ENCODE measurements at places on chromosomes 1 and 21.

GRCh38 chr21:26840912-26841311 lies 4.3 kb downstream of the ADAMTS1 start:
- H3K4me3 ChIP-seq: no peak overlapping the region
- no peak overlapping the region for H3K27ac ChIP-seq
- no peak for DNase-seq
- H3K27me3 ChIP-seq: peaks cover 52% of the 10 kb centered on the region
- peaks cover 14% of the 10 kb centered on the region for H3K4me1 ChIP-seq
- H3K36me3 ChIP-seq: no peaks in the 10 kb centered on the region

DNA sequence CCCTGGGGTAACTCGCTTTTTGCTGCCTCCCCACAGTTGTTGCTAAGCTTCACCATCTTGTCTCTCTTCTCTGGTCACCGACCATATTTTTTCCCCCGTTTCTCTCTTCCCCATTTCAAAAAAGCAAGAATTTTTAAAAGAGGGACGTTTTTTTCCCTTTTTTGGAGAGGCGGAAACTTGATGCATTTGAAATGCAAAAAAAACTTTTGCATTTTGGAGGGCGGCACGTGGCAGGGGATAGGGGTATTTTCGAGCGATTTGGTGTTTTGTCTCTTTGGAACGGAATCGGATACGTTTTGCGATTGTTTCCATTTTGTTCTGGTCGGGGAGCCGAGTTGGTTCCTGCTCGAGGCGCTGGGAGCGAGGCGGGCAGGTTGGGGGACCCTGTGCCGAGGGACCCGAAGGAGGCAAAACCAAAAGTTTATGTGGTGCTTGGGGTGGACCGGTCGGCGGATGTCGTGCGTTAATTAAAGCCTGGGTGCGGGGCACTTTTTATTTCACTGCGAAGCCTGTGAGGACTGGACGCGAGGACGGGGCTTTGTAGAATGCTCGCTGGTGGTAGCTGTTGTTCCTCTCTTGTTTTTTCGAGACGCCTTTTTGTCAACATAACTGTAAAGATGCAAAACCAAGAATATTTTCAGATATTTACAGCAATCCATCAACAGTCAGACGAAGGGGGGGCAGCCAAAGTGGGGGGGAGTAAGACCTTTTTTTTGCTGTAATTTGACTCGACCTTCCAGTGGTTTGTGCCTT lies 884 bp downstream of the H3-3A start:
- H3K36me3 ChIP-seq: peaks cover 46% of the 10 kb centered on the region
- H3K4me1 ChIP-seq: peaks cover 41% of the 10 kb centered on the region
- H3K27ac ChIP-seq: peak overlapping the region; percentile 100
- H3K4me3 ChIP-seq: peak overlapping the region; percentile 97

- no peak overlapping the region for H3K4me3 ChIP-seq
- H3K27ac ChIP-seq: no peak overlapping the region
- H3K4me1 ChIP-seq: no peaks in the 10 kb centered on the region
- no peak for DNase-seq
- H3K27me3 ChIP-seq: no peaks in the 10 kb centered on the region
Measured at GRCh38 chr1:215226757-215227156, 144.2 kb downstream of the KCNK2 start.

GRCh38 chr1:193960040-193960439 lies 773.6 kb upstream of the B3GALT2 start:
- no peak for DNase-seq
- H3K4me1 ChIP-seq: no peaks in the 10 kb centered on the region
- H3K36me3 ChIP-seq: no peaks in the 10 kb centered on the region
- H3K27ac ChIP-seq: no peak overlapping the region
- H3K27me3 ChIP-seq: no peaks in the 10 kb centered on the region

DNA sequence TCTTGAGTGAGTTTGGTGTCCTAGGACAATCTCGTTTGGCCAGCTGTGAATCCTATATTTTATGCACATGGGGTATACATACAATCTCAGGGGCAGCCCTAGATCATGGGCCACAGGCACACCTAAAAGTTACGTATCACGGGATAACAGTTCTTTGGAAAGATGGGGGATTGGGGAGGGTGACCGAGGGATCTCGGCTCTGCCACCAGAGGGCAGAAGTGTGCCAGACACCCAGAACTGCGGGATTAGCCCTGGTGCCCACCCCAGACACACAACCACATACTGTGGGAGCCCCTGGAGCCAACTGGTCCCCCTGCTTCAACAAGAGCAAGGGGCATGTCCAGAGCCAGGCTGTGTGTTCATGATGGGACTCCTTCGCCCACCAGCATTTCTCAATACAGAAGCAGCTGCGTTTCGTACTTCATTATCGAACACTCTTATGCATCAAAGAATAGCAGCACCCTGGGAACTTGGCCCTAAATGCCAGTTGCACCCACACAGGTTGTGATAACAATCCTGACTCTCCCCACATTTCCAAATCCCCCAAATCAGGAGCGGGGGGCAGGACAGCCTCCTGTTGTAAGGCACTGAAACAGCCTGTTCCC lies 37.4 kb downstream of the TMCO4 start:
- no peaks in the 10 kb centered on the region for H3K27me3 ChIP-seq
- DNase-seq: peak; percentile 62
- H3K27ac ChIP-seq: no peak overlapping the region
- no peak overlapping the region for H3K4me3 ChIP-seq
- peaks cover 5% of the 10 kb centered on the region for H3K36me3 ChIP-seq

- no peak for DNase-seq
- H3K27me3 ChIP-seq: peaks cover 10% of the 10 kb centered on the region
- no peaks in the 10 kb centered on the region for H3K4me1 ChIP-seq
- no peaks in the 10 kb centered on the region for H3K36me3 ChIP-seq
- H3K4me3 ChIP-seq: no peak overlapping the region
Measured at GRCh38 chr1:22689505-22689904, 21.1 kb upstream of the EPHB2 start.

DNA sequence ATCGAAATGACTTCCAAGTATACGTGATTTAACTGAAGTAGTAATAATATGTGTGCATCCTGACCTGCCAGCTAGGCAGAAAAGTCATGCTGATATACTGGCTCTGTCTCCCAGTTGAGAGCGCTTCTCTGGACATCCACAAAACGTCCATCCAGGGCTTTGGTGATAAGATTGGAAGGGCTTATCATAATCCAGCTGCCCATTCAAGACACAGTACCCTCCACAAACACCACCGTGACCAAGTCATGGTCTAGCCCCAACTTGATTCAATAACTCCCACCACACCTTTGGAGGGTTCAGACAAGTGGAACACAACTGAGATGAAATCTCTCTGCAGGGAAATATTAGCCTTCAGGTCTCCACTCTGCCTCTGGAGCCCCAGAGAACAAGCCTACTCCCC lies 76.2 kb downstream of the CD46 start:
- H3K27me3 ChIP-seq: no peaks in the 10 kb centered on the region
- peaks cover 95% of the 10 kb centered on the region for H3K4me1 ChIP-seq
- no peak overlapping the region for H3K4me3 ChIP-seq
- H3K36me3 ChIP-seq: peaks cover 20% of the 10 kb centered on the region
- peak overlapping the region; percentile 45 for H3K27ac ChIP-seq
- DNase-seq: no peak

DNA sequence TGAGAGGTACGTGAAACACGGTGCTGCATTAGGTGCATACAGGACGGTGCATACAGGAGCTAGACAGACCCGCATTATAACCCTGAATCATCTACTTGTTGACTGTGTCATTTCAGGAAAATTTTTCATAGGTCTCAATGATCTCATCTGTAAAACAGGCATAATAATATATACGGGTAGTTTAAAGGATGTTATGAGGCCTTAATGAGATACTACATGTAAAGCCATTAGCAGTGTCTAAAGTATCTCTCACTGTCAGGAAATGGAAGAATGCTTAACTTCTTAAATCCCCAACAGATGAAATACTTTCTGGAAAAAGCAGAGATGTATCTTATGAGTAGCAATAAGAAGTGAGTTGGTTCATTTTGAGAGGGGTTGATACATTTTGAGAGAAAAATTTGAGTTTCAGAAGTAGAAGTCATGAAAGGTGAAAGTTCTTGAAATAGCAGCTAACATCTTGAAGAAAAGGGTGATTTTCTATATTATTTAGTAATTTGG lies 669.6 kb downstream of the PTPRC start:
- peak; percentile 5 for DNase-seq
- H3K4me3 ChIP-seq: no peak overlapping the region
- peaks cover 25% of the 10 kb centered on the region for H3K27me3 ChIP-seq
- H3K4me1 ChIP-seq: peaks cover 44% of the 10 kb centered on the region

GRCh38 chr1:76713535-76713934 lies 153.7 kb upstream of the ST6GALNAC5 start:
- peaks cover 8% of the 10 kb centered on the region for H3K27me3 ChIP-seq
- no peaks in the 10 kb centered on the region for H3K36me3 ChIP-seq
- no peak overlapping the region for H3K27ac ChIP-seq

GRCh38 chr1:95197616-95198252 lies 36.3 kb upstream of the RWDD3 start:
- no peaks in the 10 kb centered on the region for H3K36me3 ChIP-seq
- no peaks in the 10 kb centered on the region for H3K4me1 ChIP-seq
- no peak overlapping the region for H3K4me3 ChIP-seq
- DNase-seq: no peak
- peaks cover 6% of the 10 kb centered on the region for H3K27me3 ChIP-seq
- no peak overlapping the region for H3K27ac ChIP-seq

GRCh38 chr1:17224434-17224833 lies 19.5 kb downstream of the PADI1 start:
- H3K27me3 ChIP-seq: no peaks in the 10 kb centered on the region
- DNase-seq: no peak
- H3K36me3 ChIP-seq: no peaks in the 10 kb centered on the region
- H3K27ac ChIP-seq: no peak overlapping the region

DNA sequence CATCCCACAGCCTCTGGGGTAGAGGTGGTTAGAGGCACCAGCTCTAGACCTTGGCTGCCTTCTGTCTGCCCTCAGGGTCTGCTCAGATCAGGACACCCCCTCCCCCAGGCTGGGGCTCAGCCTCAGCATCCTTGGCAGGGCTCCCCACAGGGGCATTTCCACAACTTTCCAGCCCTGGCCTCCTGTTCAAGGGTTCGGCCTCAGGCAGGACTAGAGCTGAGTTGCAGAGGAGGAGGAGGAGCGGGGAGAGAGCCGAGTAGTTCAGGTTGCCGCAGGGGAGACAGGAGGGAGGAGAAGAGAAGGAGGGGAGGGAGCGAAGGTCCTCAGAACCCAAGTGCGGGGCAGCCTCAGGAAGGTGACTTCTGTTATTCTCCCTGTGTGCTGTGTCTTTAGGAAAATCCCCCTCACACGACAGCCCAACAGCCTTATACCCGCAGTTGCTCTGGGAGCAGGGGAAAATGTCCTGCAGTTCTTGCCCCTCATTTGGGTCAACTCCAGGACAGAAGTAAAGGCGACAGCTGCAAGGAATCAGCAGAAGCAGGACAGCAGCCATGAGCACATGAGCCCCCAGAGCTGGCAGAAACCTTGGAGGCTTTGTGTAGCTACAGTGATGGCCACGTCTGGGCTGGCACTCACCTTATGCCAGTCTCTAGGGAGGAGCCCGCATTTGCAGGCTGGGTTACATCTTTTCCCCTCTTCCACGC lies 46.5 kb upstream of the TENT5B start:
- no peak overlapping the region for H3K4me3 ChIP-seq
- no peaks in the 10 kb centered on the region for H3K36me3 ChIP-seq
- no peaks in the 10 kb centered on the region for H3K4me1 ChIP-seq
- no peak overlapping the region for H3K27ac ChIP-seq

DNA sequence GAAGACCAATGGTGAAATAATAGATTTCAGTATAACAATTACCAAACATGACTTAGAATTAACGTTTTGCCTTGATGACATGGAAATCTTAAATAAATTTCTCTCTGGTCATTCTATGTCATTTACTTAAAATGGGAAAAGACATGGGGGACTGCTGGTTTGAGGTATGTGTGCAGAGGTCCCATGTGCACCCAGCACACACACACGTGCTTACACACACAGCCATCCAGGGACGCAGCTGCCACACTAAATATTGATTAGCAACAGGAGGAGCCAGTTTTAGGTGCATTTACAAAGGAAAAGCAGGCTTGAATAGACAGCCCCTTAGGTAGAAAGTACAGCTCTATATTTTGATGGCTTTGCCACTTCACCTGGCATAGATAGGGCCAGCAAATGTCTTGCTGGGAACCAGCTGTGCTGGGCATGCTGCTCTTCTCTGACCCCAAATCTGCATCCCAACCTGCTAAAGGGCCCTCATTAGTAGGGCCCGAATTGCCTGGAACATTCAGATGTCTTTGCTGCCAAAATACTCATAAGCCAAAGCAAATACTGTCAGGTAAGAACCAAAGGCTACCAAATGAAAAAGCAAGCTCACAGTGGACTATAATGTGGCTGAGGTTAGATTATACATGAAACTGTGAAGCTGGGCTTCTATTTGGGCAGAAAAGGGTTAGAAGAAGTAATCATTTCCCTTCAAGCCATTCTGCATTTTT lies 399.9 kb downstream of the HHAT start:
- no peak for DNase-seq
- no peak overlapping the region for H3K27ac ChIP-seq
- H3K36me3 ChIP-seq: no peaks in the 10 kb centered on the region
- no peaks in the 10 kb centered on the region for H3K4me1 ChIP-seq
- peaks cover 5% of the 10 kb centered on the region for H3K27me3 ChIP-seq
- no peak overlapping the region for H3K4me3 ChIP-seq

DNA sequence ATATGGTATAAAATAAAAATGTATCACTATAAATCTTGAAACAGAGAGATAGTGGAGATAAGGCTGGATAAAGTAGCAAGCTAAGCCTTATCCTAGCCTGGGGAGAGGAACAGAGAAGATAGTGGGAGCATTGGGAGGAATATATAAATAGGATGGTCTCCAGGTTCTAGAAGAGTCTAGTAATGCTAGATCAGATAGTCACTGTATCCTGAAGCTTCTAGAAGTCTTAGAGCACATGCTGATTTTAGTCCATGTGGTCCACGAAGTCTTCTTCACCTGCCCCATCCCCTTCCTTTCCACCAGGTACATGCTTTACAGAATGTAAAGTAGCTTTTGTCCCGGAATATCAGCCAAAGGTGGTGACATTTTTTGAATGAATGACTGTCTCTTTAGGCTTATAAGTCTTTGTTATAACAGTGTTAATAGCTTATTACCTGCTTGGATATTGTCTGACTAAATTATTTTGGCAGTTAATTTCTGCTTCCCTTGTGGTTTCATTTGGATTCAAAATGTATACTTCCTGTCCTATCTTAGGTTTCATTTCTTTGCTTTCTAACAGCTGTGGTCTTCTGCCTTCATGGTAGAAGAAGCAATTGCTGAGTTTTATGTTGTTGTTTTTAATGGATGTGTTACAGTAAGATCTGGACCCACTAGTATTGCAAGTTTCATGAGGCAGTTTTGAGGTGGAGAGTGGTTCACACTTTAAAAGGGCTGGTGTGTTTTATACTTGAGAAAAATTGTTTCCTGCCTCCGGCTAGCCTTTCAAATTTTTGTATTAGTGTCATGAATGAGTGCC lies 5.9 kb downstream of the SMG7 start:
- H3K4me1 ChIP-seq: peaks cover 64% of the 10 kb centered on the region
- H3K36me3 ChIP-seq: peaks cover 8% of the 10 kb centered on the region
- peak overlapping the region; percentile 88 for H3K27ac ChIP-seq
- H3K4me3 ChIP-seq: peak overlapping the region; percentile 15
- no peak for DNase-seq
